ENCODE measurements at places on chromosomes 6 and 20.

DNA sequence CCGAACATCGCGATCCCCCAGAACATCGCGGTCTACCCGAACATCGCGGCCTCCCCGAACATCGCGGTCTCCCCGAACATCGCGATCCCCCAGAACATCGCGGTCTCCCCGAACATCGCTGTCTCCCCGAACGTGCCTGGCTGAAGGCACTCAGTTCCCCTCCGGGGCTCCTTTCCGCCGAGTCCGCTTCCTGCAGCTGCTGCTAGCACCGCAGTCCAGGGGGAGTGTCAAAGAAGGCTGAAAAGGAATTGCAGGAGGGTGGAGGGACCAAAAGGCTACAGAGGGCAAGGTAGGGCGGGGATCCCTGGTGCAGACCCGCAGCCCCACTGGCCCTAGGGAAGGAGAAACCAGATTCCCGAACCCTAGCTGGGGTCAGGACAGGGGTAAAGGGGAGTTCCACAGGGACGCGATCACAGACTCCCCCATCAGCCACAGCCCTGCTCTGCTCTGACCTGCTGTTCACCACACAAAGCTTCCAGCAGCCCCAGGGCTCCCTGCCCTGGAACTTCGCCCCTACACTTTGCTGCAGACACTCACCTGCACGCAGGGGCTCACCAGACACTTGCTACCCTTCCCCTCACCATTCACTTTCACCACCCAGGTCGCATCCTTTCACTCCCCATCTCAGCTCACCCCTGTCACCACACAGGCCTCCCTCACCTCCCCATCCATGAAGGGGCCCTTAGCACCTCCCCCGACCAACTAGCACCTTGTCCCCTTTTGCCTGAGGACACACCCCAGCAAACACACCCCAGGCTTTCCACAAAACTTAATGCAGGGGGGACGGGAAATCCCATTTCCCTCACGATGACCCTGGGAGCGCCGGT is 1.7 kb downstream of the ULBP1 start:
- peak; percentile 56 for DNase-seq

DNA sequence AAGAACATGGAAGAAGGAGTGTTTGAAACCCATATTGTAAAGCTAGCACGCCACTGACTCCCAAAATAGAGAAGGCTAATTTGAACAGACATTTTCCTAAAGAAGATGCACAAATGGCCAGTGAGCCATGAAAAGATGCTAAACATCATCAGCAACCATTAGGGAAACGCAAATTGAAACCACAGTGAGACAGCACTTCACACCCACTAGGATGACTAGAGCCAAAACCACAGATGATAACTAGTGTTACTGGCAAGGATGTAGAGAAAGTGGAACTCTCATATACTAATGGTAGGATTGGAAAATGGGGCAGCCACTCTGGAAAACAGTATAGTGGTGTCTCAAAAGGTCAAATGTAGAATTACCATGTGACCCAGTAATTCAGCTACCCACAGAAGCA is 58.2 kb downstream of the BMP7 start:
- DNase-seq = no peak

DNA sequence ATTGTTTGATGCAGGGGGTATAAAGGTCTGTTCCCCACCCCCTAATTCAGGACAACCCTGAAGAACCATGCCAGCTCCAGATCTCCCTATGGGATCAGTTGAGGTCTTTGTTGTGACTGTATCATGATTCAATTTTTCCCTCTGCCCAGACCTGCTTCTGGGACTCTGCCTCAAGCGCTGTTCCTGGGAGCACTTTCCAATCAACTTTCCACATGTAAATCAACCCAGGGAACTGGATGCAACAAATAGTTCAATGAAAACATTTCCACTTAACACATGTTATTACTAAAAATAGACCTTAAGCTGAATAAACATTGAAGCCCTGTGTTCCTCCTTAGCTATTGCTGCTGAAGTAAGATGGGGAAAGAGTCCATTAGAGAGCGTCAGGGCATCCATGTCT is 139.5 kb downstream of the C6orf58 start:
- no peak for DNase-seq

GRCh38 chr6:144066741-144067484 is 28.5 kb downstream of the SF3B5 start:
- DNase-seq = peak; percentile 38

DNA sequence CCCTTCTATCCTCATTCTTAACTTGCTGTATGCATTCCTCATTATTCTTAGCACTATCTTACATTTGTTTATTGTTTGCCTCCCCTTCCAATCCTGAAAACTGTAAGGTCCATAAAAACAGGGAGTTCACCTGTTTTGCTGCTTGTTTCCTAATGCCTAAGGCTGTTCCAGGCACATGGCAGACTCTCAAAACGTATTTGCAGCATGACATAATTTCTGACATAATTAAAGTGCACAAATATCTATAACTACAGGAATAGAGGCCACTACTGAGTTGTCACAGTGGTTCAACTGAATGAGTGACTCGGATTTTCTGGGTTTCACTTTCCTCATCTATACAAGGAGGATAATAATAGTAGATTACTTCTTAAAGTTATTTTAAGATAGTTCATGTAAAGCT is 83.0 kb downstream of the HFE start:
- DNase-seq = no peak

DNA sequence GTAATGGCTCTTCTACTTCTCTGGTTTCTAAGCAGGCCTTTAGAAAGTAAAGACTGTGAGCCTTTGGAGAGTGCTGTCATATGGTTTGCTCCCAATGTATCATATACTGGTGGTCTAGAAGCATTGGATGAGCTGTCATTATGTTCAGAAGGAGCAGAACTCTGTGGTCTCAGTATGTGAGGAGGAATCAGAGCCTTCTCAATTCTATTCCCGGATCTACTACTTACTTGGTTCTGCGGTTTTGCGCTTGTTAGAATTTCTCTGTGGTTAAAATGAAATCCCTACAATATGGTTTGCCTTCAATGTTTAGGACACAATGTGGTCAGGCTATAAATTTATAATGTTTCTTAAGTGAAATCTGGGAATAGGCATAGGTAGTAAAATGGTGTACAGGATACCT is 64.6 kb downstream of the RWDD2A start:
- no peak for DNase-seq

- DNase-seq = no peak
These were observed 1.5 kb upstream of the EFHC1 start for GRCh38 chr6:52418606-52419005.

DNA sequence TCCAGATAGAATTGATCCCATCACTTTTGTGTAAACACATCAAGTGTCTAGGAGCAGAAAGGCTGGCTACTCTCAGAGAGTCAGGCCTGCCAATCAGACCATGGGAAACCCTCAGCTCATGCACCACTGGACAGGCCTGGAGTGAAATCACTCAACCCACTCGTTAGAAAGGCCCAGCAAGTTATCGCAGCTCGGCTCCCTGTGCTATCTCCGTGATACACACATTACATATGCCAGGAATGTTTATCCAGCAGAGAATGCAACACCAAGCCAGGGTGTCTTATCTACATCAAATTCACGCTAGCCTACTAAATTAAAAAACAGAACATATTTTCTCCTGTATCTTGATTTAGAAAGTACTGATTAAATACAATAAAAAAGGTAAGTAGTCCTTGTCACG is 232.4 kb upstream of the FOXQ1 start:
- DNase-seq = no peak

DNA sequence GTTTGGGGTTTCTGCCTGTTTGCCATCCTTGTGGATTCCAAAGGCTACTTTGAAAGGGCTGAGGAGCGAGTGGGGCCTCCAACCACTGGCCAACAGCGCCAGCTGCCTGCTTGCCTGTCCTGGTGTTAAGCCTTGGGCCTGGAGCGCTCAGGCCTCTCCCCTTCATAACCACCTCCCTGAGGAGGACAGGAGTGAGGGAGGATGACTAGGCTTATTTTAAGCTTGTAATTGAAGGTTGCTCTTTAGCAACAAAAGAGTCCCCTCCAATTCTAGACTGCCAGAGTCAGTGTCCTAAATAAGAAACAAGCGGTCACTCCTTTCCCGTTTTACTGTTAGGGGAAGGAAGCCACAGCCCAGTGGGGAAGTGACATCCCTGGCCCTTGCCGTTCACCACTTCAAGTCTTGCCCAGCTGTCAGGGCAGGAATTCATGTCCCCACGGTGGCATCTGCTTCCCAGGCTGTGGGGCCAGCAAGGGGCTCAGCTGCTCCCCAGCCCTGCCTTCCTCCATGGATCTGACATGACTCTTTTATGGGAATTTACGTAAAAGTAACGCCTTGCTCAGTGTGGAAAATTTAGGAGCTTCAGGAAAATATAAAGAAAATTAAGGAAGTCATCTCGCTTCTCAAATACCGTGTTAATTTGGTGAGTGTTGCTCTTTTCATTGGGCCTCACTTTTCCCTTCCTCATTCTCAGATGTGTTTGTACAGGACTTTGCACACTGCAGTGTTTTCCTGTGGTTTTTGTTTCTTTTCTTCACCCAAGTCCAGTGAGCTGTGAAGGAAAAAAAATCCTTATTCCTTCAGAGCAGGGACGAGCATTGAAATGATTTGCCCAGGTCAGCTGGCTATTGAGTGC is 57.8 kb downstream of the SSR1 start:
- DNase-seq = no peak

GRCh38 chr6:135870722-135871121 is 19.2 kb downstream of the PDE7B start:
- DNase-seq = no peak

- no peak for DNase-seq
These were observed 22.7 kb downstream of the SYNDIG1 start for GRCh38 chr20:24492031-24492607.

- no peak for DNase-seq
These were observed 318.7 kb downstream of the THBS2 start for GRCh38 chr6:168934660-168935627.

- DNase-seq = no peak
These were observed 315.1 kb downstream of the UBE3D start for GRCh38 chr6:82750556-82750955.

DNA sequence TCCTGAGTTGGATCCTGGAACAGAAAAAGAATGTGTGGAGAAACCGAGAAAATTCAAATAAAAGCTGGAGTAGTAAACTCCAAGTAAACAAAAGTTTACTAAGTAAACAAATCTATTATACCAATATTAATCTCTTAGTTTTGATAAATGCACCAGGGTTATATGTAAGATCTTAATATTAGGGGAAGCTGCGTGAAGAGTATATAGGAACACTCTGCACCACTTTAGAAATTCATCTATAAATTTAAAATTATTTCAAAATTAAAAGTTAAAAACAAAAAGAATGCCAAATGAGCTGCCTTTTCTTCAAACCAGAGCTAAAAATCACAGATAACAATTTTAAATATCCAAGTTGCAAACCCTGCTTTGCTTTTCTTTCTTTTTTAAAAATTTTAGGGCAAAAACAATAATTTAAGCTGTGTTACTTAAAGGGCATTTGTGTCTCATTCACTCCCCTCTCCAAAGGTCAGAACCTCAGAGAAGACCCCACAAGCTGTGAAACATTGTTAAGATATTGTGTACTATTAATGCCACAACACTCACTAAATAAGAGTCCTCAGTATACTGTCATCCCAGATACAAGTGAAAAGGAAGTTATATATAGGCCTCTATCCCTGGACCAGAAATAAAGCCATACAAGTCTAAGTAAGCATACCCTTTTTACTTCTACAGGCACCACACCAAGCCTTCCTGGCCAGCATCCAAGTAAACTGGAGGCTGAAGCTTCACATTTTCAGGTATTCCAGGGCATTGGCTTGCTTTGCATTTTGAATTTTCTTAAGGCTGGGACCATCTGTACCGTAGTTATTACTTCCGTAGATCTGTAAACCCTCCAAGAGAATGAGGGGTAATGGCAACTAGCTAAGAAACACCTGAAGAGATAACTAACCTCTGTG is 7.0 kb downstream of the DNAAF9 start:
- no peak for DNase-seq

DNA sequence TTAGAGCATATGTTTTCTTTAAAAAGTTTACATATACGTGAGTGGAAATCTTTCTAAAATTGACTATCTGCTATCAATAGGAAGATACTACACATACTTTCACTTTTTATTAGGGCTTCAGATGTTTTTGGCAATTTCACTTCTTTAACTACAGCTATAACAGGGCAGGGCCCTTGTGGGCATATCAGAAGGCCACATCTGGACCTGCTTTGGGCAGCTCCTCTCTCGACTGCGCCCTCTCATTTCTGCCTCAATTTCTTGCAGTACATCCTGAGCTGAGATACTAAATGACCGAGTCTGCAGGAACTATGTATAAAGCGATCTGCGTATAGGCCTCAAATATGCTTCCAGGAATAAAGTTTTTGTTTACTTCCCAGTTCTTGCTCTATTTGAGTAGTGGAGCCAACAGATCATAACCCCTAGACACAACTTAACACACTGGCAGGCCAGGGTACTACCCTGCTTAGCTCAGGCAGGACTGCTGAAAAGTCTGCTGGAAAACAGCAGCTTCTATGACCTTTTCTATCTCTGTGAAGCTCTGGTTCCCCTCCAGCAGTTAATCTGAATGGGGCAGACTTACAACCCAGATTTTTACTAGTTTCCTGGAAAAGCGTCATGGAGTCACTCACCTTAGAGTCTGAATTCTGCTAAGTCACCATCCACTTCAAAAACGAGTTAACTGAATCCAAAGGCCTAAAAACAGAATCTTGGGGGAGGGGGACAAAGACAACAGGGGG is 12.7 kb downstream of the GCLC start:
- DNase-seq = no peak

- DNase-seq = no peak
These were observed 26.3 kb upstream of the TFAP2A start for GRCh38 chr6:10441004-10441654.

DNA sequence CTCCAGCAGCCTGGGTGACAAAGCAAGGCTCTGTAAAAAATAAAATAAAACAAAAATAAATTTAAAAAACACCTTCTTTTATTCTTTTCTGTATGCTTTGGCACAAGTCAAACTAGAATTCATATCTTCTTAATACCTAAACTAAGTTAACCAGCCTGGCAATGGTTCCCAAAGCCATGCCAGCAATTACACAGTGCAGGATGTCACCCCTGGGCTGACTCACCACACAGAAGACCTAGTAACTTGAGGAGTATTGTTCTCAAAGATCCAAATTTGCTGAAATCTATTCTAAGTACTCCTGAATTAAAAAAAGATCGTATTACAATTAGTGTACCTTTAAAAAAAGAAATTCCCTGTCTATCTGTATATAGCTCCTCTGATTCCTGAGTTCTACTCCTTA is 162.7 kb upstream of the SGK1 start:
- DNase-seq = no peak

DNA sequence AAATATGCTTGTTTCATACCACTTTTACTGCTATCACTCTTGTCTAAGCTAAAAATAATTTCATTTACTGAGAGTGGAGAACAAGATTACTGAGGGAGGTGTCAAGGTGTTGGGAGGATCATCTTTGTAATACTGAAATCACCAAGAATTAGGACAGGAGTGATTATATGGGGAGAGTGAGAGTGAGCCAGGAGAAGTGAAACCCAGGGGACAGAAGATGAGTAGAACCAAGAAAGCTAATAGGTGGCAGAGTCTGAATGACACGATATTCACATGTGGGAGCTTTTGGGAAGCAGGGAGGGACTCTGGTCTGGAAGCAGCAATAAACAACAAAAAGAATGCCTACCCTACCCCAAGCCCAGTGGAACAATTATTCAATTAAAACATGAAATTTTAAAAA is 58.6 kb downstream of the AK9 start:
- DNase-seq = no peak
